ENCODE measurements at places on chromosomes 3 and 15. TPM values are rescaled to one million over a fixed set of nuclear protein-coding genes. Genes with fewer than 3 reads are reported as not detected.
A peak's percentile ranks its signal among the peaks of the same experiment; 100 is the strongest.

GRCh38 chr3:158152186-158152585, 42.3 kb downstream of the RSRC1 start:
- peak; percentile 32 for DNase-seq

GP9 gene
- total RNA-seq = not detected

SLC24A1 gene
- total RNA-seq = 13.0 TPM

TUSC7 gene
- total RNA-seq = not detected

ADAMTS7 gene
- total RNA-seq = 1.0 TPM

CDHR4 gene
- total RNA-seq = not detected

- no peak for DNase-seq
Observed at GRCh38 chr3:177234121-177234520, 36.8 kb upstream of the TBL1XR1 start.

- DNase-seq = no peak
Observed at GRCh38 chr15:51024735-51025453, 69.8 kb downstream of the TNFAIP8L3 start.

GRCh38 chr3:30666572-30667279, 60.3 kb downstream of the TGFBR2 start:
- no peak for DNase-seq

DNA sequence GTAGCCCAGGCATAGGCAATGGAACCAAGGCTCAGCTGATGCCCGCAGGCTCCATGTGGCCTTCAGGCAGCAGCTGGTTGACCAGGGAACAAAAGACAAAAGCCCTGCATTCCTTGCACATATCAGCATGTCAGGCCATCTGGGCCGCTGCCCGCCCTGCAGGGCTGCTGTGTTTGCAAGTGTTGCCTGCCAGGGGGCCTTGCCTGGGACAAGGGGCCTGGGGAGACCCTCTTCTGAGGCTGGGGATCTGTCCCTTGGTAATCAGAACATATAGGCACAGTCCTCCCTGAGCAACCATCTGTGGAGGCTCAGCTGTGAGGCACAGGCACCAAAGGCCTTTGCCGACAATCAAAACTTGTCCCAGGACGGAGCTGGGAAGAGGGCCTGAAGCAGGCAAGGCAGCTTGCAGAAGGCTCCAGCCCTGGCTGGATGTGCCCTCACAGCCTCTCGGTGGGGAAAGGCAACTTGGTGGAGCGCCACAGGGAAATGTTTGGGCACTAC, 138.2 kb downstream of the TPRA1 start:
- DNase-seq = no peak

PRR23C gene
- total RNA-seq = not detected

- DNase-seq = no peak
Observed at GRCh38 chr15:93452537-93453211, 363.7 kb upstream of the RGMA start.

DNA sequence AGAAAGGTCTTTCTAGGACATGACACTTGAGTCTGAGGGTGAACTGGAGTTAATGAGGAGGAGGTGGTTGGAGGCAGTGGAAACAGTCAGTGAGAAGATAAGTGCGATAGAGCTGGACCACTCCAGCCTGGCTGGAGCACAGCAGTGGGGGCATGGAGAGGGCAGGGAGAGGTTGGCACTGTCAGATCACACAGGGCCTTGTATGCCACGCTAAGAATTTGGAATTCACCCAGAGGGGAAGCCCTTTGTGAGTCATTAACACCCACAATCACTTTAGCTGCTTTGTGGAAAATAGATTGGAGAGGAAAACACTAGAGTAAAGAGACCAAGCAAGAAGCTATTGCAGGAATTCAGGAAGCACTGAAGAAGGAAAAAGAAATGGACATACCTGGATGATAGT, 83.3 kb downstream of the ZNF621 start:
- DNase-seq = no peak

- no peak for DNase-seq
Observed at GRCh38 chr3:64792445-64792844, 104.6 kb upstream of the ADAMTS9 start.

DNA sequence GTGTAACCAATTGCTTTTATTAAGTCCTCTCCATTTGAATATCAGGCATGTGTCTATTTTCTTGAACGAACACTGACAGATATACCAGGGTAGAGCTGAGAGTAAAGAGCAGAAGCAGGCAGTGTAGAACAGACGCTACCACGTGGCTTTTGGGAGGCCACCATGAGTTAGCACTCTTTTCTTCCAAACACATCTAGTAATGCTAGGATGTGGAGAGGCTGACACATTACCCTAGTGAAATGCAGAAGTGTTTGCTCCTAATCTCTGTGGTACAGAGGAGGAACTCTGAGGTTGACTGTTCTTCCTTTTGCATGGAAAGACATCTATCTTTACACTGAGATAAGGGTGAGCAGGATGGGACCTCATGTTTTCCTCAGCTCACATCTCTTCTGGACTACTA, 216.3 kb downstream of the SATB1 start:
- no peak for DNase-seq

PLS1 gene
- 36.1 TPM for total RNA-seq

- DNase-seq = no peak
Observed at GRCh38 chr3:2876362-2876761, 233.8 kb downstream of the IL5RA start.

- DNase-seq = no peak
Observed at GRCh38 chr15:34609102-34610057, 25.9 kb upstream of the GOLGA8B start.

- DNase-seq = no peak
Observed at GRCh38 chr3:197899833-197900478, 50.0 kb upstream of the RPL35A start.

DNA sequence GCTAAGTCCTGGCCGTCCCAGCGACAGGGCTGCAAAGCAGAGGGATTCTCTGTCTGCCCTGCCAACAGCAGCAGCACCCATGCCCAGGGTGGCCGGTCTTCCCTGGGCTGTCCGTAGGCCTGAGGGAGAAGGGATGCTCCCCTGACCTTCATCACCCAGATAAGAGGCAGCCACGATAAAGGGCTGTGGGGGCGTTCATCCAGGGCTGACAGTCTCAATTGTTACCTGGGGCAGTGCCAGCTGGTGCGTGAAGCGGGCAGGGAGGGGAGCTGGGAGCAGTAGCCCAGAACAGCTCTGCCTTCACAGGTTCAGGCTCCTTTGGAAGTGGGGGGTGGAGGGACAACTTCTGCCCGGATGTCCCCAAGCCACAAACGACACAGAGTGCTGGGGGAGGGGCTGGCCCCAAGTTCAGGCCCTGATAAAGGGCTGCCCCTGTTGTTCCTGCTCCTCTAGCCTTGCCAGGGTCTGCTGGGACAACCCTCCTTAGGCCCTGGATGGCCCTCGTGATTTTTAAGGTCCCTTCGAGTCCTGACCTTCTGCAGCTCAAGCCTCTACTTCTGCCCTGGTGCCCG, 94.7 kb downstream of the RAB11A start:
- DNase-seq = no peak

GCSAM gene
- 0.08 TPM for total RNA-seq

GOLGA8R gene
- 0.80 TPM for total RNA-seq

GRCh38 chr15:94893091-94893490, 661.7 kb downstream of the MCTP2 start:
- no peak for DNase-seq

DNA sequence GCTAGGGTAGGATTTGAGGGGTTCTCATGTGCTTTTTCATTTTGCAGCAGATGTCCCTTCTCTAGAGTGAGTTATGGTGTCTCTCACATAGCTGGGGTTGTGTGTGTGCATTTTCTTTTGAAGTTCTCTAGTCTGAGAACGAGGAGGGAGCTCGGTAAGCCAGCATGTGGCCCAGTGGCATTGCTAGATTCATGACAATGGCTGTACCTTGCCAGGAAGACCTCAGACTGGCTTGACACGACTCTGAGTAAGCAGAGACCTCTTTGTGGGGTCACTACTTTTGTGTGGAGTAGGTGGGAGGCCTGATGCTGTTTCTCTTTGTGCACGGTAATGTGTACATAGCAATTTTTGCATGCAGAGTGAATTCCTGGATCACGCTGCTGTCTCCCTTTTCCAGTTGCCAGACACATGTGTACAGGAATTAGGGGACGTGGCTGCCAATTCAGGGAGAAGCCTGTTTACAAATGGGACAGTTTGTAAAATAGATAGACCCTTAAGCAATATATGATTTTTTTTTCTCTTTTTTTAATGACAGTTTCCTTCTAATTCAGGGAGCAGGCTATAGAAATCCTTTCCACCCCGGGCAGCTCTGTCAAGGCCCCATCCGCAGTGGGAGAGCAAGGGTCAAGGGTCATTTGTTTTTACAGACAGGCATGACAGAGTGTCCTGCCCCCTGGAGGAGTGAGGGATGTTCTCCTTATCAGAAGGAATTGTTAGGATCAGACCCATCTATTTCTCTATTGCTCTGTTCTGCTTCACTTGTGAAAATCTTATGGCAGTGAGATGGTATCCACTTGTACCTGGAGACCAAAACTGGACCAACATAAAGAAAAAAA, 4.6 kb downstream of the CACNA1D start:
- DNase-seq = no peak

All from Panc1 (cell line).